HuH-7.5 (cell line): ENCODE measurements at places on chromosomes 2 and 18.

GRCh38 chr2:183359867-183360266 lies 235.6 kb downstream of the NUP35 start:
- DNase-seq = no peak

GRCh38 chr18:53843763-53844162 lies 380.7 kb downstream of the MBD2 start:
- DNase-seq = no peak

DNA sequence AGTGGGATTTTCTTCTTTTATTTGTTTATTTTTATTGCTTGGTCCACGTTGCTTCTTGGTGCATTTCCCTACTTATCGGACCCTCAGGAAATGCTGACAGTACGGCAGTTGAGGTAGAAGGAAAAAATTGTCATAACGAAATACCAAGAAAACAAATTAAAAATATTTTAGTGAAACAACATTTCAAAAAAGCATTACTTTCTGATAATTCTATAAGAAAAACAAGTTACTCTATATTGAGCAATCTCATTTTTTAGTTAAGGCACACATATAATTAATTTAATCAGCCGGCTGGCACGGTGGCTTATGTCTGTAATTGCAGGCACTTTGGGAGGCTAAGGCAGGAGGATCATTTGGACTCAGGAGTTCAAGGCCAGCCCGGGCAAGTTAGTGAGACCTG lies 102.1 kb downstream of the SH3YL1 start:
- DNase-seq = no peak

GRCh38 chr2:61465045-61465444 lies 5.8 kb downstream of the USP34 start:
- no peak for DNase-seq

GRCh38 chr2:62267696-62268095 lies 71.8 kb downstream of the B3GNT2 start:
- DNase-seq = no peak

DNA sequence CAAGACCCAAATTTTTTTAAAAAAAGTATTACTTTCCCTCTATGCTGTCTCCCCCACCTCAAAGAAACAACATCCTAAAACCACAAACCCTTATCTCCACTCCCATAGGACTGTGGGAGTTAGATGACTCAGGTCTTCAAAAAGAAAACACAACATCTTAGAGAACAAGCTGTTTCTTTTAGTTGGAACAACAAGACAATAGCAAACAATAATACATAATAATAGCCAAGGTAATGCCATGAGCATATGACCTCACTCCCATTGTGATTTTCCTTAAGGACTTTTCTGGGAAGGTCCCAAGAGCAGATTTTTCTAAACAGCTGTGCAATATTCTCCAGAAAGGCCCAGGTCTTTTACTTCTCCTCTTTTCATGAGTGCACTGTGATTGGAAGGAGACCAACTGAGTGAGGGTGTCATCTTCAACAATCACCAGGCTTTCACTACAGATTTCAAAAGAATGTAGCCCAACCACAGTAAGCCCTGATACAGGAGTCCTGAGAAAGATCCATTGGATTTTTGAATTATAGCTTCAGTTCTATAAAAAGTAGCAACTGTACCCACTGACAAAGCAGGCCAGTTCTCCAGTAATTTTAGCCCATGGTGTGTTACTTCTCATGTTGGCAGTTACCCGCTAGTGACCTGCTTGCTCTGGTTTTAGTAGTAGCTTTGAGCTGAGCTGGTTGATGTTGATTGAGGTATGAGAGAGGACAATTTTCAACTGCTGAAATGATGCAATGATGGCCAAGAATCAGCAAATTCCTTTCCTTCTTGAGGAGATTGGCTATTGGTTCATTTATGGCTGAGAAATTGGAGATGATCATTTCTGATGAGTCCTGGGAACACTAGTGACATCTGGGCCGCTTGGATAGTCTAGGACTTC lies 144.5 kb upstream of the TCF4 start:
- DNase-seq = no peak

DNA sequence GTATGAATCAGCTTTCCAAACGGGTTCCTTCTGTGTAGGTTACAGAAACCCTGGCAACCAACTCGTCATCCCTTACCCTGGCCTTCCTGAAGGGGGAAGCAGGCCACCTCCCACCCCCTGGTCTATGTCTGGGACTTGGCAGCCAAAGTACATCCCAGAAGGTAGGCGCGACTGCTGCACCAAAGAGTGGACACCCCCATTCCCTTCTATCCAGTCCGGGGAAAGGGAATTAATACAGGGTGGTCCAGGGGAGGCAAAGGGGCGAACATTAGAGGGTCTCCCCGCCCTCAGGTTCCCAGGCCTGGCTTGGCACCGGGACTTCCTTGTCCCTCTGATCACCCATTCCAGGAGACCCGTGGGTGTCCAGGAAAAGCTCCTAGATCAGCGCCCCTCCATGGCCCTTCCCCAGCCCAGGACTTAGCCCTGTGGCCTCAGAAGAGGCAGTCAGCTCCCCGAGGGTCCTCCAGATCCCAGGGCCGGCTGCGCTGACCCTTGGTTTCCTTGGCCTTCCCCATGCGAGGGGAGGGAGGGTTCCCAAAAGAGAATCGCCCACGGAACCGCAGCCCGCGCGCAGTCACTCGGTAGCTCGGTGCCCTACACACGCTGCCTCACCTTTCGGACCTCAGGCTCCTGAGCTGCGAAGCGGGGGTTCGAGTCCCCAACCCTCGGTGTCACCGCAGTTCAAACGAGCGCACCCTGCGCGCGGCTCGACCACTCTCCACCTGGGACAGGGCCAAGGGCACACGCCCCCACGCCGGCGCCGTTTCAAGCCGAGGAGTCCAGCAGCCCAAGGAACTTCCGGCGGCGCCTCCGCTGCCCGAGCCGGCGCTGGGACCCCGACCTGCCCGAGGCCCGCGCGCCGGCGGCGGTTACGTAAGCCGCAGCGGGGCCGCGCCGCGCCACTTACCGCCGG lies at the start of gene PER2:
PER2 (minus strand) TSS at position 874 of the 913 bp plus-strand sequence. CDS start 10,674 bp downstream, outside the sequence.
- peak; percentile 63 for DNase-seq

GRCh38 chr2:159505196-159505595 lies 111.2 kb downstream of the BAZ2B start:
- no peak for DNase-seq

GRCh38 chr2:188345831-188346458 lies 54.3 kb downstream of the GULP1 start:
- no peak for DNase-seq

- no peak for DNase-seq
These were observed 66.2 kb downstream of the SP3 start for GRCh38 chr2:173898996-173899395.

- DNase-seq = no peak
These were observed 128.1 kb upstream of the LHCGR start for GRCh38 chr2:48883661-48884060.

GRCh38 chr2:227703280-227703732 lies 14.5 kb downstream of the SLC19A3 start:
- DNase-seq = peak; percentile 52

- DNase-seq = no peak
These were observed 195.9 kb upstream of the DTNA start for GRCh38 chr18:34514238-34514637.

DNA sequence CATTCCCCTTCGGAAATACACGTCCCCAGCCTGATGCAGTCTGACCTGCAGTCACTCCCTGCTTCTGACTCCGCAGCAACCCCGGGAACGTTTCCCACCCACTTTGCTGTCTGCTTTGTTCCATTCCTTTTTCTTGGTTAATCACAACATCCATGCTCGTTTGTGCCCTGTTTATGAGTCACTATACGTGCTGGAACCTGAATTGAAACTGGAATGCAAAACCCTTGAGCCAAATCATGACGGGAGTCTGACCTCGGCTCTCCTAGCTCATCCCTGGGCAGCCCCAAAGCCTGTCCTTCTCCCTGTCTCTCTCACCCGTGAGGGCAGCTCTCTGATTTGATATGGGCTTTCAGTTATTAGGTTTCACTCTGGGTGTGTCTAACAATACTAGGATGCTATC lies 57.1 kb upstream of the RNF152 start:
- no peak for DNase-seq

- DNase-seq = no peak
These were observed 160.8 kb downstream of the BCL2 start for GRCh38 chr18:63158676-63159291.

GRCh38 chr2:140442319-140442718 lies 1662.1 kb upstream of the NXPH2 start:
- no peak for DNase-seq

DNA sequence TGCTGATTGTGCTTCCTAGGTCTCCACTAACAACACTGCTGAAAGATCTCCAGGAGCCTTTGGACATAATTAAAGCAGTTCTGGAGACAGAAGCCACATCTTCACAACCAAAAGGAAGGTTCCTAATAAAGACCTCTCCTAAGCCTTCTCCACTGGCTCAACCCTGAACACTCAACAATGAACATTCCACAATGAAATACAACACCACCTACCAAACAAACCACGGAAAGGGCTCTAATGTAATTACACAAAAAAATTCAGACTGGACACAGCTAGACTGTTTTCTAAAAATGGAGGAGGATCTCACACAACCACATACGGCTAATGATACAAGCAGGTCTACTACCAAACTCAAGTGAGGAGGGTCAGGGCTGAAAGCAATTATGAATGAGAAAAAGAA lies 43.6 kb downstream of the NOL10 start:
- DNase-seq = no peak

- no peak for DNase-seq
These were observed 2003.8 kb upstream of the PIK3C3 start for GRCh38 chr18:39951142-39951720.

GRCh38 chr2:54551123-54551756 lies 95.1 kb downstream of the SPTBN1 start:
- DNase-seq = no peak

DNA sequence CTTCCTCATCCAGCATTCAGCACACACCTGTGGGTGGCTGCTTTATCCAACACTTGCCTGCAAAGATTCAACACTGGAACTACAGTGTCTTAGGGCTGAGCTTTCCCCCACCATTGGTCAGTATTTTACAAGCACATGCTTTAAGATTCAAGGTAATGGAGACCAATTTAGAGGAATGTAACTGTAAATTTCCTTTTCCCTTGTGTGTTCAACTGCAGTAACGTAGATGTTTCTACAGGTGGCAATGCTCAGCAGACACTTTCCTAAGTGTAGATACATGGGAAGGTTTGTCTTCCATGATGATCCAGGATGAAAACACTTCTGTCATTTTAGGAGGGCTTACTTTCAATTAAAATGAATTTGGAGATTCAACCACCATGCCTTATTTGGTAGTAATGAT lies 143.6 kb upstream of the PXDN start:
- DNase-seq = no peak

DNA sequence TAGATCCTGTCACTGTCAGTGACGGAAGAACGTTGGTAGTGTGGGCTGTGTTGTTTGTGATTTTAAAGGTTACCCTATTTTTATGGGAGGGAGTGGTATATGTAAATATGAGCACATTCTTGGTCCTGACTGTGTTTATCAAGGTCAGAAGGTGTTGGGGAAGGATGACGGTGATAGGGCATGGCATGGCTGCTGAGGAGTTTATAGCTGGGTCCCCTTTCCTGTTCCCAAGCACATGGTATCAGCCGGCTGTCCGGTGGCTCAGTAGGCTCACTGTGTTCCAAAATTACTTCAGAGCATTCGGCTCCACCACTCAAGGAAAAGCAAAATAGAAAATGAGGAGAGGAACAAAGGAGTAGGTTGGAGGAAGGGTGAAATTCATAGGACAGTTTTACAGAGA lies 28.6 kb downstream of the IRS1 start:
- no peak for DNase-seq

DNA sequence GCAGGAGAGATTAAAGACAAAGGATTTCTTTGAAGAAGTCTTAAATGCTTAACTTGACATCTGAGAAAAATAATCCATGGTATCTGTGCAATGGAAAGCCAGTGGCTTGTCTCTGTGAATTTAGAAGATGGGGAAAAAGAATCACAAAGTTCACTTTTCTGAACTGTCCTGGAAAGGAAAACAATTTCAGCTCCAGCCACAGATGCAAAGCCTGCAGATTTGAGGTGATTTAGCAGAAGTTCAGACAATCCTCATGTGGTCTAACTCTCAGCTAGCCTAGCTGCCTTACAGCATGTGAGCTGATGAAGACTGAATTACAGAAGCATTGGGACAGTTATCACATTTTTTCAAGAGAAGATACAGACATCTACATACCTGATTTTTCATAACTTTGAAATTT lies 126.7 kb upstream of the ITGB6 start:
- DNase-seq = no peak

DNA sequence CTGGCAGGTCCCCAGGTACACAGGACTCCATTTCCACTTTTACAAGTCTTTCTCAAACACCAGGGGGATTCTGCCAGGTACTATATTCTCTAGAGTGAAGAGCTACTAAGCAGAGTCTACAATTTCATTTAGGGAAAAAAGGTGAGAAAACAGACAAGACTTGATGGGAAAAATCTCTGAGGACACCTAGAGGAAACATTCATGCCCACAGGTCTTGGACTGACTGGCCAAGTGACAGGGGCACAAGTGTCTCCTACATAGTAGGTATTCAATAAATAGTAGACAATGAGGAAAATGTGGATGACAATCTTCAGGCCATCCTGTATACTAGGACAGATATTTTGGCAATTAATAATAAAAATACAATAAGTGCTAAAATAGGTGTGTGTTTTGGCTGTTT lies 228.6 kb downstream of the CLIP4 start:
- DNase-seq = no peak

DNA sequence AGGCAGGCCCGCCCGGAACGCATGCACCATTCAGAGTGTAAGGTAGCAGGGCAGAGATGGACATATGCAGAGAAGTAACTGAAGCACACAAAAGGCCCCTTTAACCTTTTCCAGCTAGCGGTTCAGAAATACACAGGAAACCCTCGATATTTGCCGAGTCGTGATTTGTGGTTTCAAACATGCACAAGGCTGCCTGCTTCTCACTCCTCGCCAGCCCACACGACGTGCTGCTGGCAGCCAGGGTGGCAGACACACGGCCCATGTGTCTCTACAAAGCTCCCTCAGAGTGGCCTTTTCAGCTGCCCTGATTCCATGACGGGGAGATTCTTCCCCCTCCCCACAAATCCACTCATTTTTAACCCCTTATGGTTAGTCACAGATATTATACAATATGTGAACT lies 23.6 kb downstream of the ZBTB7C start:
- no peak for DNase-seq

GRCh38 chr2:156907806-156908205 lies 349.7 kb upstream of the GALNT5 start:
- DNase-seq = no peak

DNA sequence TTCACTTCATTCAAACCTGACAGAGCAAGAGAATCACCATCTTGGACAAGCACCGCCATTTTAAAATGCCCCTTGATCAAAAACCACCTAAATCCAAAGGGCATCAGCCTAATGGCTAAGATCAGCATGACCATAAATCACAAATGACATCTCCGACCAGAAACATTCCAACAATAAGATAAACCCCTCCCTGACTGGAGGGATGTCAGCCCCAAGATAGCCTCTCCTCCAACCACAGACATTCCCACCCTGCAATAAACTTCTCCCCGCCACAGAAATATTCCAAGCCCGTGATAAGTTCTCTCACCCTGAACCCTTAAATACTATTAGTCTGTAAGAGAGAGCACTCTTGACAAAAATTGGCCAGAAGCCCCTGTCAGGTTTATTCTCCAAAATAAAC lies 21.6 kb upstream of the LYPD1 start:
- DNase-seq = no peak
